ENCODE measurements at places on chromosomes 13 and 19.

- DNase-seq = no peak
Observed at GRCh38 chr13:109983447-109983846, 197.1 kb upstream of the IRS2 start.

- DNase-seq = no peak
Observed at GRCh38 chr19:8831832-8832131, 322 bp downstream of the ZNF558 start.

DNA sequence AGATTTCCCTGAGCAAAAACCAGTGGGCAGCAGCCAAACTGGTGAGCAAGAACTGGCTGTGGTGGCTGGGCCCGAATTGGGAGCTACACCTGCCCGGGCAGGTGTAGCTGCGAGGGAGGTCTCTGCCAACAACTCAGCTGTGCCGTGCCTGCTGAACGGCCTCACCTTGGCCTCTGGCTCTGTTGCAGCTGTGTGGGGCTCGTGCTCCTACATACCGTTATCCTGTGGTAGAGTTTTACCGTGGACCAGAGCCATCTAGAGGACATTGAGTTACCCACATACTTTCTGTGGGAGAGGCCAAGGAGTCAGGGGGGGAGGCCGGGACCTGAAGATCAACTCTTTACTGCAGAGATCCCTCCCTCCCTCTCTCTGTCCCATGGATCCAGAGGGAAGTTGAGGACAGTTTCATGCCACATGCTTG, 113.2 kb downstream of the TM9SF2 start:
- DNase-seq = no peak

DNA sequence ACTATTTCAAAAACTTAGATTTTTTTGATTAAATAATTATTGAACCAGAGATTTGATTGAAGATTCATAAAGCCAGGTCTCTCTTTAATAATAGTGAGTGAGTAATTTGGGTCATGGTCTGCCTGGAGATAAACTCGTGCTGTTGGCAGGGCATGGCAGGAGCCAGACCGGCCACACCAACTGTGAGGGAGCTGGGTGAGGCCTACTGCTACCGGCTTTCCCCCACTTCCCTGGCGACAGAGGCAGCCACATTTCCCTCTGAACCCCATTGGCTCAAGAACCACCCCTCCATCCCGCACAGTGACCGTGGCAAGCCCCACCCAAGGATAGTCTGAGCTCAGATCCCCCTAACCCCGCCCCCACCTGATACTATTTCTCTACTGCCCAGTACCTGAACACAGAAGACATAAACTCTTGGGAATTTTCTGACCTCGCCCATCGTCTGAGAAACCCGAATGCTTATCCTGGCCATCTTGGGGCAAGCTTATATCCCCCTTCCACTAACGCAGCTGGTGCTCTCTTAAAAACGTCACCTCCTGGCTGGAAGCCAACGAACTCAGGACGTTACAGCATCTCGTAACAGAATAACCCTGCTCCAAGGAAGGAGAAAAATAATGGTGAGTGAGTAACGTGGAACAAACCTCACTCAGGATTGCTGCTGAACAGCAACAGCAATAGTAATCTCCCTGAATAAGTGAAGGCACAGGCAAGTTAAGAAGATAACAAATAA, 627.6 kb upstream of the PCDH9 start:
- no peak for DNase-seq

DNA sequence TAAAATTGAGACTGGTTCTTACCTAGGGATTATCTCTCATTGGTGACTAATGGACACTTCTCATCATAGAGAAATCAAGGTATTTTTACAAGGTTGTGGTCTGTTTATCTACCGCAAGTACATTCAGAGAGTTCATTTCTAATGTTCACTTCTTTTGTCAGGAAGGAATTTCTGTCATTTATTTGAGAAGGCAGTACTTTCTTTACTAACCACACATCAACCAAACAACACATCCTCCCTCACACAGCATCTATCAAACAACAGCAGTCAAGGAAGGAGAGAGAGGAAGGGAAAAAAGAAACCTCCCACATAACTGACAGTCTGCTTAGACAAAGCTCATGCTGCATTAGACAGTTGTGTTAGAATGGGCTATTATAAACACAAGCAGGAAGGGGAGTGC, 182.3 kb upstream of the KLF12 start:
- no peak for DNase-seq

DNA sequence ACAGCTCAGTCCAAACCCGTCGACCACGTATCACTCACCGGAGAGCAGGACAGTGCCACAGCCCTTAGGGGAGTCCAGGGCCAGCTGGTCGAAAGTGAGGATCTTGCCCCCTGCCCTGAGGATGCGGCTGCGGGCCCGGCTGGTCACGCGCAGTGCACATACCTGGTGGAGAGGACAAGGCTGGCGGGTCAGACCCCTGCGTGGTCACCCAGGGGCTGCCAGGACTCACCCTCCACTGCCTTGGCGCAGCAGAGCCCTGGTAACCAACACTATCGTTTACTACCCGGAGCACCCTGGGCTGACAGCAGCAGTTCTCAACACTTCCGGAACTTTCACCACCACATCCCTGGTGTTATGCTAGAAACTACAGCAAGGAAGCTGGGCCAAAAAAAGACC, 1.2 kb upstream of the FAM83E start:
- no peak for DNase-seq

DNA sequence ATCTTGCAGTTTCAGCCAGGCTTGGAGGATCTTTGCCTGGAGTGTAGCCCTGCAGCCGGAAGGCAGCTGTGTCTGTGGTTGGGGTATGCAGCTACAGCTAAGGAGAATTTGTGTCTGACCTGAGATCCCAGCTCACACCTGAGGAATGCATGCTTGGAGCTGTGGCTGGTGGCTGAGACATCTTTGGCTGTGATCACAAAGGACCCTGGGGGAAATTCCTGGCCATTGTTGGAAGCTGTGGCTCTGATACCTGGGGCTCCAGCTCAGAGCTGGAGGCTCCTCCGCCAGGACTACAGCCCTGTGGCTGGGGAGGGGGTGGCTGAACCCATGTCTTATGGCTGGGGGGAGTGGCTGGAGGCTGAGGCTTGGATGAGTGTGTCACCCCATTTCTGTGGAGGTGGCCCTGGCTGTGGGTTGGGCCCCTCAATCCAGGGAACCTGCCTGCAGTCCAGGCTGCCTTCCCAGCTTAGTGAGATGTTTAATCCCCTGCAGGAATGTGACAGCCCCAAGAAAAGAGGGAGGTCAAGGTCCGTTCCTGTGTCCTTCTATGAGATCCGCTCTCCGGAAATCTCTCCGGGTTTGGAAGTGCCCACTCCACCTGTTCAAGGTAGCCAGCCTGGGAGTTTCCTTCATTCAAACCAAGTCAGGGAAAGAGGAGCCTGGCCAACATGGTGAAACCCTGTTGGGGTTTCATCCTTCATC, 27.6 kb downstream of the ARHGEF18 start:
- no peak for DNase-seq

DNA sequence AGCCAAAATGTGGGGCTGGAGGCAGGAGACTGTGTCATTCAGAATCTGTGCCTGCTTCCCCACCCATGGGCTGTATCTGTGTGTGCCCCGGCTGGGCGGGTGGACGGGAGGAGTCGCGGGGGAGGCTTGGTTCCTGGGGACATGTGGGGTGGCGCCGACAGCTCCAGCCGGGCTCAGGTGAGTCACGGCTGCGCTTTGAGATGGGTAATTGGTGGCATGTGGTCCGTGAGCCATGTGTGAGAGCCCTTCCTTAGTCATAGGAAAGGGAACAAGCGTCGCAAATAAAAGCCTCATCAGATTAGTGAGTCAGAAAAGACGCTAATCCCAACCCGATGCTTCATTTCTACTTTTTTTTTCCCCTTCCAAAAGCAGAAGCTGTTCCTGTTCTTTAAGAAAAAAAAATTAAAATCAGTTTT, 118.6 kb upstream of the ZNF536 start:
- DNase-seq = no peak

DNA sequence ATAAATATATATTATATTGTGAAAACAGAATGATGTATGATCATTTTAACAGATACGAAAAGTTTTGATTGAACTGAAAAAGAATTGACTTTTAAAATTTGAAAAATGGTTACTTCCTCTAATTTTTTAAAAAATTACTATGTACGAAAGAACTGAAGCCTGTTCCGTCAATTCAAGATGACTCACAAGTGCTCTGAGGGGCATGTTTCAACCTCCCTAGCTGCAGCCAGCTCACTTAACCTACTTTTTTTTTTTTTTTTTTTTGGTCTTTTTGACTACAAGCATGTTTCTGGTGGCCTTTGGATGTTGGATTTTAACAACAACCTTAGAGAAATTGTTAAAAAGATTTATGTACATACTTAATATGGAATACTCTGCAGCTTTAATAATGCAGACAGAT, 1139.3 kb downstream of the DIAPH3 start:
- no peak for DNase-seq

GRCh38 chr13:109090796-109091195, 461.4 kb downstream of the MYO16 start:
- no peak for DNase-seq

- DNase-seq = no peak
Observed at GRCh38 chr13:40061466-40062450, 406.3 kb downstream of the COG6 start.

- no peak for DNase-seq
Observed at GRCh38 chr19:38412961-38413360, 10.1 kb downstream of the FAM98C start.

- no peak for DNase-seq
Observed at GRCh38 chr13:109565877-109566276, 220.5 kb downstream of the IRS2 start.

DNA sequence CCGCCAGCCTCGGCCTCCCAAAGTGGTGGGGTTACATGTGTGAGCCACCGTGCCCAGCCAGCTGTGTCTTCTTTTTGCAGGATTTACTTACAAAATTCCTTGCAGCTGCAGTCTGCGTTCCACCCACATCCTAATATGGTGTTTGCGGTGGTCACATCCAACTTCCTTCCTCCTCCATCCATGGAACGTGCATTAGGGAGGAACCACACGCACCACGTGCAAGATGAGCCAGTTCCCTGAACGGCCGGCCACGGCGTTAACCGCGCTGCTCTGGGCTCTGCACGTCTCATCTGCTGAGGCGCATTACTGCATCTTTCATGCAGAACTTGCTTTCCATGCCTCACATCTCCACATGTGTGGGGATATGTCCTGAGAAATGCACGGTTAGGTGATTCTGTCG, 13.0 kb upstream of the SIGLEC11 start:
- DNase-seq = no peak

GRCh38 chr13:99572921-99573320, 71.6 kb downstream of the TM9SF2 start:
- no peak for DNase-seq

- DNase-seq = no peak
Observed at GRCh38 chr19:31810536-31811109, 461.4 kb upstream of the TSHZ3 start.

DNA sequence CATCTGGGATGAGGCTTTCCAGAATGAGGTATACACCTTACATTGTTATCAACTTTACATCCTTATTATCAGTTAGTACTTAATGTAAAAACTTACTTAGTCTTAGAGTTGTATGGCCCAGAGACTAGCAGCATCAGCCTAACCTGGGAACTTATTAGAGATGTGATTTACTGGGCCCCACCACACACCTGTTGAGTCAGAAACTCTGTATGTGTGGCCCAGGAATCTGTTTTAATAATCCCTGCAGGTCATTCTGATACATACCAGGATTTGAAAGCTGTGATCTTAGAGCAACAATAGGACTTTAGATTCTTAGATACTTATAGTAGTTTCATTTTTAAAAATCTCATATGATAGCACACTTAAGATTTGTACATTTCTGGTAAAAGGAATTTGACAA, 17.4 kb downstream of the FNDC3A start:
- DNase-seq = no peak

DNA sequence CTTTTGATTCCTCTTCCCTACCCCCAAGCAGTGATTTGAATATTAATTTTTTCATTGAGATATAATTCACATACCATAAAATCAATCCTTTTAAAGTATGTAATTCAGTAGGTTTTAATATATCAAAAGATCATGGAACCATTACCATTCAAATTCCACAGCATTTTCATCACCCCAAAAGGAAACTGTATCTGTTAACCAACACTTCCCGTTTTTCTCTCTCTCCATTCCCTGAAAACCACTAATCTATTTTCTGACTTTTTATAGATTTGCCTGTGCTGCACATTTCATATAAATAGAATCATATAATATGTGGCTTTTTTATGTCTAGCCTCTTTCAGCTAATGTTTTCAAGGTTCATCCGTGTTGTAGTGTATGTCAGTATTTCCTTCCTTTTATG, 107.1 kb downstream of the PAN3 start:
- no peak for DNase-seq

DNA sequence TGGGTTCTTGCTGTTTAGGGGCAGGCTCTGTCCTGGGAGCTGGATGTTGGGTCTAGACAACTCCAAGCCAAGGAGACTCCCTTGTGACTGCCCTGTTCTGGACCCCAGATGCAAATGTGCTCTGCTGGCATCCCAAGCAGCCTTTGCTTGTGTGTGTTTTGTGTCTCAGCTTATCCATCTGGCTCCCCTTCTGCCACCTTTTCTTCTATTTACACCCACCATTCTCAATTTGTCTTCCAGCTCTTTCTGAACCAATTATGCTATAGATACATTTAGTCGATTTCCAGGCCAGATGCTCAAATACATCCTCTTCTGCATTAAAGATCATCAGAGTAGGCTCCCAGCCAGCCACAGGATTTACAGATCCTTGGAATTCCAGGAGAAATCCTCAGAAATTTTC, 115.0 kb upstream of the SLC7A1 start:
- no peak for DNase-seq
